ENCODE measurements at places on chromosomes 4 and X.

DNA sequence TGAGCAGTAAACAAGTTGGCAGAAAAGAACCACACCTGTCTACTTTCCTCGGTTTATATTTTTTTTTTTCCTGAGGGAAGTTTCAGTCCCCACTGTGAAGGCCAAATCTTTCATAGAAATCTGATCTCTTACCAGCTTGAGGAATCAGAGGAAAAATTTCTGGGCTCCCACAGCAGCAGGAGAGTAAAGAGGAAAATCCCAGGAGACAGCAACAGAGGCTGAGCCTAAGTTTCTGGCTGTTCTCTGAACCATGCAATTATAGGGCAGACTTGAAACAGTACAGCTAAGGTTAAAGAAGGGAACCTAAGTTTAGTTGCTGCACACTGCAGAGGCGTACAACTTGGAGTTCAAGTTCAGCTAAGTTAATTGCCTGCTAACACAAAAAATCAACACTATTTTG, 1090.9 kb upstream of the INTU start:
- DNase-seq, result no peak

GRCh38 chr4:70938086-70938485, 35.9 kb downstream of the MOB1B start:
- no peak for DNase-seq

DNA sequence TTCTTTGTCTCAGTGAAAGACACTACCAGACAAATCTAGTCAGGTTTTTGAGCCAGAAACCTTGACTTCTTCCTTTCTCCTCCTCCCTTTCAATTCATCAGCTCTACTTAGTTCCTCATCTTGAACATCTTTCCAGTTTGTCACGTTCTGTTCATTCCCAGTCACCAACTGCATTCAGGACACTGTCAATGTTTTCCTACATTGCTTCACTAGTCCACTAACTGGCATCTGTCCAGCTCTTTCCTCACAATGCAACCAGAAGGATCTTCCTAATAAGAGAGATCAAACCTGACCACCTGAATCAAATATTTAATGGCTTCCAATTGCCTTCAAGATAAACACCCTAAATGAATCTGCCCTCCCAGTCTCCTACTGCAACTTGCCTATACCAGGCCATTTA, 52.5 kb downstream of the SYNPO2 start:
- DNase-seq, result no peak

GRCh38 chr4:189845145-189845846, 95.4 kb upstream of the FRG1 start:
- DNase-seq, result no peak

- no peak for DNase-seq
These were observed 382.7 kb upstream of the GALNTL6 start for GRCh38 chr4:171430495-171430894.
